ENCODE measurements at places on chromosomes 7 and 10.

DNA sequence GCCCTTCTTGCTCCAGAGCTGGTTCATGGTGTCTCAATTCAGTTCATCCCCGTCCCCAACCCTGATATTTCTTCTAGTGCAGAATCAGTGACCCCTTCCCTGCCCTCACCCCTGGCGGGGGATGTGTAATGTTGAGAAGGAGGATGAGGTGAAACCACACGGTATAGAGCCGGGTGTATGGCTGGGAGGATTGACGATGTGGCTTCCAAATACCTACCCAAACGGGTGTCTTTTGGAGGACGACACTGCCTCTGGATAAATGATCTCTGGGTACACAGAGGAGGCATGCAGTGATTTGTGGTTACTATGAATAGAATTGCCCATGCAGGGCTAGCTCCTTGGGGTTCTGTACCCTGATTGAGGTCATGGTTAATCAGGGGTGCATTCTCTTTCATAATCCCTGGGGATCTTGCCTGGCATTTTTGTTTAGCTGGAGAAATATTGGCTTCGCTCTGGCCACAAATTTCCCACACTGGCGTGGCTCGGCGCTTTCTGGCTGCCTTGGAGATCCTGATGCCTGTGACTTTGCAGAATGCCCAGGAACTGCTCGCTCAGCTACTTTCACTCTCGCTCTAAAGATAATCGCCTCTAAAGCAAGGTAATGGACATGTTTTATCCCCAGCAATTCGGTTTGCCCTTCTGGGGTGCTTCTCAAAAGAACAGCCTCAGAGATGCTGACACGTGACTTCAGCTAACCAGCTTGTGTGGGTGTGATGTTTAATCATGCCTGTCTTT is 89.2 kb downstream of the RBM20 start:
- DNase-seq, result no peak

DNA sequence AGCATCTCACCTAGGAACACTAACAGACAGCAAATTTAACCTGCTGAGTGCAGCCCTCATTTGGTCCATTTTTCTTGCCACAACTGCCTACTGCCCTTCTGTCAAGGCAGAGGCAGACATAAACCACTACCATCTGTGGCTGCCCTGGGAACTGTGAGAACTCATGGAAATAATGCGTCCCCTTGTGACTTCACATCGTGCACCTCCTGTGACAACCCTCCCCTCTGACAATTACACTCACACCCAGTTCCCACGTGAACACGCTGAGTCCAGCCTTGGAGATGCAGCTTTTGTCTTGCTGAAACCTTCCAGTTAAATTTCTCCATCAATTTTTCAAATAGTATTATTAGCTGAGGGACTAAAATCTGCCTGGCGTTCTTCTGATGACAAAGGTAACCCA is 193.1 kb upstream of the KLF14 start:
- no peak for DNase-seq

GRCh38 chr7:43851805-43852204 is 17.5 kb downstream of the MRPS24 start:
- no peak for DNase-seq

GRCh38 chr10:30510932-30511700 is 77.1 kb downstream of the MAP3K8 start:
- no peak for DNase-seq

GRCh38 chr10:78366663-78367411 is 333.2 kb downstream of the RPS24 start:
- DNase-seq, result no peak

All from suppressor macrophage (primary cell).